Fibroblast of skin of left quadriceps (primary cell): ENCODE measurements at places on chromosomes 2 and 18.

DNA sequence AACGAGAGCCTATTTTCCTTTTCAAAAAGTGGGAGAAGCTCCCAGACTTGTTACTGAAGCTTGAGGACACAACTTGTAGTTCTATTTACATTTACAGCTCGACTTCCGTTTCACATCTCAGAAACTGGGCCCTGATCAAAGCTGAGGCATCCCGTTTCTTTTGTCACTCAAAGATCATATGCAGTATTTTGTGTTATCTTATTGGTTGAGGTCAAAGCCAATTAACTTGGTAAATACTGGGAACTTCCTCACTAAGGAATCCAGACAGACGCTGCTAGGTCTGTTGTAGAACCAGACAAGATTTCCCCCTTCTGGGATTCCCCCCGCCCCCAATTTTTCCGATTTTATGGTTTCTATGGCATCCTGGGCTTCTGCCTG, 50.3 kb downstream of the TSN start:
- DNase-seq = no peak

GRCh38 chr2:59232394-59233165, 991.5 kb upstream of the FANCL start:
- no peak for DNase-seq

- DNase-seq = no peak
These were observed 3.4 kb downstream of the SRBD1 start for GRCh38 chr2:45607701-45608100.

DNA sequence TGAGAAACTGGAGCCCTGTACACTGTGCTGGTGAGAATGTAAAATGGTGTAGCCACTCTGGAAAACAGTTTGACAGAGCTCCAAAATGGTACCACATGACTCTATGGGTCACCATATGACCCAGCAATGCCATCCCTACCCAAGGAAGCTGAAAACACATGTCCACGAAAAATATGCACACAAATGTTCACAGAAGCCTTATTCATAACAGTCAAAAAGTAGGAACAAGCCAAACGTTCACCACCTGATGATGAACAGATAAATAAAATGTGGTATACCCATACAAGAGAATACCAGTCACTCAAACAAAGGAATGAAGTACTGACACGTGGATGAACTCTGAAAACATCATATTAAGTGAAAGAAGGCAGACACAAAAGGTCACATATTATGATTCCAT, 4.6 kb downstream of the AFG3L2 start:
- no peak for DNase-seq

DNA sequence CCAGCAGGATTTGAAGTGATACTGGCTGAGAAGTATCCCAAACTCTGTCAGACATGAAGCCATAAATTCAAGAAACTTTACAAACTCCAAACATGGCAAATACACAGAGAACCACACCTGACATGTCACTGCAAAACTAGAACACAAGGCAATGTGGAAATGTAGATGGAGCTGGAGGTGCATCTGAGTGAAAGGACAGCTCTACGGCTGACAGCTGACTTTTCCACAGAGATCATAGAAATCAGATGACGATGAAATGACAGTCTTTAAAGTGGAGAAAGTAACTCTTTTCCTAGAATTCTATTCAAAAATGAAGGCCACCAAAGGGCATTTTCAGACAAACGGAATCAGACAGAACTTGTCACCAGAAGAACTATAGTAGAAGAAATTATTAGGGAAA, 97.5 kb downstream of the LDLRAD4 start:
- no peak for DNase-seq

DNA sequence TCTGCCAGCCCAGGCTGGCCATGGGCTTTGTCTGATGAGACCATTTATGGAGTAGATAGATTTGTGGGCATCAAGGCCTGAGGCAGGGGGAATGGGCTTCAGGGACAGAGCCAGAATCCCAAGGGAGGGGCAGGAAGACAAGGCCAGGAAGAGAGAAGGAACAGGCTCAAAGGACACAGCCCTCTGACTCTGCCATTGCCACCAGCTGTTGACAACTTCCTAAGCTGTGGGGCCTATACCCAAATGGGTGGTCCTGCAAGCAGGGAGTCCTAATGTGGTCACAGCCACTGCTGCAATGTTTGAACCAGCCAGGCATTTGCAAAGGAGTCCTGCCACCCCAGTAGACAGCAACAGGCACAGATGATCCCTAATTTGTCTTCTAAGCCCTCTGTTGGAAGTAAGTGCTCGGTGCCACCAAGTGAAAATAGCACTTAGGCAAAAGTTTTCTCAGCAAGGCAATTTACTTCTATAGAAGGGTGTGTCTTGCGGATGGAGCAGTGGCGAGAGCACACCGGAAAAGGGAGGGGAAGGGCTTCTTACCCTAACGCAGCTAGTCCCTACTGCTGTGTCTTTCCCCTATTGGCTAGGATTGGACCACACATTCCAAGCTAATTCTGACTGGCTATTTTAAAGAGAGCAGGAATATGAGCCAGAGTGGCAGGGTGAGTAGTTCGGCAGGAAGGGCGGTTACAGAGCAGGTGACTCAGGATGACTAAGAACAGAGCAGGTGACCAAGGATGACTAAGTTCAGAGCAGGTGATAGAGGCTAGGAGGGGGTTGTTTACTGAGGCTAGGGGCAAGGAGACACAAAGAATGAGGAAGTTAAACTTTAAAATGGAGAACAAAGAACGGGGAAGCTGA, 47.2 kb downstream of the C1QL2 start:
- no peak for DNase-seq

- no peak for DNase-seq
These were observed 8.3 kb downstream of the MYO1B start for GRCh38 chr2:191253476-191253875.

- no peak for DNase-seq
These were observed 43.9 kb upstream of the CSRNP3 start for GRCh38 chr2:165425556-165425955.

GRCh38 chr2:160994141-160995002, 165.9 kb upstream of the TANK start:
- DNase-seq = peak; percentile 91

DNA sequence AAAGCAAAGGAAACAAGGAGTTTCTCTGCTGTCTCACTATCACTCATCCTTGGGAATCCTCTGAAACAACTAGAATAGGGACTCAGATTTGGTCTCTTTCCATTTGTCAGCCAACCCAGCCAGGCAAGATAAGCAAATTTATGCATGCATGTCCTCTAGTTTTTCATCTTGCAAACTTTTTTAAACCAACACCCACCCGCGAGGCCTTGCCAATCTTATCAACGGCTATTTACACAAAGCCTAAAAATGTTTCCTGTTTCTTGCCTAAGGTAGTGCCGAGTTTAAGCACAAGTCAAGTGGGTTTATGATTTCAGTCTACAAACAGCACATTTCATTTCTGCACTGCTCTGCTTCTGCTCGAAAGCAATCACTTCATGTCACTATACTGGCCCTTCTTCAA, 240.9 kb downstream of the STK39 start:
- no peak for DNase-seq

GRCh38 chr2:238865015-238865719, 17.3 kb downstream of the TWIST2 start:
- DNase-seq = no peak

DNA sequence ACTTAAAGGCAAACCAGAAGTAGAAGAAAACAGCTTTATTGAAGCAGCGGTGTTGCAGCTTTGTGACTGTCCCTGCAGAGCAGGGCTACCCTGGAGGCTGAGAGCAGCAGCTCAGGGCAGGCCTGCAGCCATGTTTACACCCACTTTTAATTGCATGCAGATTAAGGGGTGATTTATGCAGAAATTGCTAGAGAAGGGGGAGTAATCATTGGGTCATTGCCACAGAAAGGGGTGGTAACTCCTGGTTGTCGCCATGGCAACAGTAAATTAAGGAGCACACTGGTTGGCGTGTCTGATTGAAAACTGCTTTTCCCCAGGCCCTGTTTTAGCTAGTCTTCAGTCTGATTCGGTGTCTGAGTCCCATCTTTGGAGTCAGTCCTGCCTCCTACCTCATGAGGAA, 195.4 kb upstream of the HDAC4 start:
- DNase-seq = no peak

DNA sequence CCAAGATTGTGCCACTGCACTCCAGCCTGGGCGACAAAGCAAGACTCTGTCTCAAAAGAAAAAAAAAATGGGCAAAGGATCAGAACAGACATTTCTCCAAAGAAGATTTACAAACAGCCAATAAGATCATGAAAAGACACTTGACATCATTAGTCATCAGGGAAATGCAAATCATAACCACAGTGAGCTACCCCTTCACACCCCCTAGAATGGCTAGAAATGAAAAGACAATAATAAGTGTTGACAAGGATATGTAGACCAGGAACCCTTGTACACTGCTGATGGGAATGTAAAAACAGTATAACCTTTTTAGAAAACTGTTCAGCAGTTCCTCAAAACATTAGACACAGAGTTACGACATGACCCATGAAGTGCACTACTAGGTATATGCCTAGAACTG, 18.4 kb upstream of the MTERF4 start:
- no peak for DNase-seq

- no peak for DNase-seq
These were observed 384.1 kb downstream of the ERBB4 start for GRCh38 chr2:212154477-212154878.

- DNase-seq = peak; percentile 52
These were observed 212.3 kb downstream of the CYP26B1 start for GRCh38 chr2:71935262-71935848.

DNA sequence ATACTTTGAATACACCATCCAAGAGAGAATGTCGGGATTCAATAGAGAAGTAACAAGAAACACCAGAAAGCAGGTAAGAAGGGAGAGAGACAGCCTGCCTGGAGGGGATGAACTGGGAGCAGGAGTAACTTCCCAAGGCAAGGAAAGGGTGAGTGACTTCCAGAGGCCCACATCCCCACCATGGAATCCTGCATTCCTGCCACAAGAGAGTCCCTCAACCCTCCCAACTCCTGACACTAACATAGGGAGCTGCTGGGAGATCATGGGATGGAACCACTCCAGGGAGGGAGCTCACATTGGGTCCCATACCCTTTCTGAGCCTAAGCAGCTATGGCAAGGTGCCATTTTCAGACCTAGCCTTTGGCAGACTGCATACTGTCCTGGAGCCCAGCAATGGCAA, 5.5 kb upstream of the TMEM163 start:
- no peak for DNase-seq

DNA sequence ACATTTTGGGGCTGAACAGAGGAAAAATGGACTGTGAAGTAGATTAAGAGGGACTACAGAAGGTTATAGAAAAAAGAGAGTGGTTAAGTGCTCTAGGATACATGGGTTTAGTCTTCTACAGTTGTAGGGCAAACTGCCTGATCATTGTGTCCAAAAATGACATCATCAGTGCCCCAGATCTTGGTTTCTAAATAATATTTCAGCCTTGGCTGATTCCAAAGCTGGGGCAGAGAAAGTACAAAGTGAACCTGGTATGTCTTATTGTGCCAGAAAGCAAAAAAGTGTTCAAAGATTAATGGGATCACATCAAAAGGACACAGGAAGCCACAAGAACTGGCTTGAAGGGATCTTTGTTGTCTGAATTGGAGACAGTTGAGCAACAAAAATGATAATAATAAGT, 97.1 kb upstream of the ZNF521 start:
- no peak for DNase-seq

DNA sequence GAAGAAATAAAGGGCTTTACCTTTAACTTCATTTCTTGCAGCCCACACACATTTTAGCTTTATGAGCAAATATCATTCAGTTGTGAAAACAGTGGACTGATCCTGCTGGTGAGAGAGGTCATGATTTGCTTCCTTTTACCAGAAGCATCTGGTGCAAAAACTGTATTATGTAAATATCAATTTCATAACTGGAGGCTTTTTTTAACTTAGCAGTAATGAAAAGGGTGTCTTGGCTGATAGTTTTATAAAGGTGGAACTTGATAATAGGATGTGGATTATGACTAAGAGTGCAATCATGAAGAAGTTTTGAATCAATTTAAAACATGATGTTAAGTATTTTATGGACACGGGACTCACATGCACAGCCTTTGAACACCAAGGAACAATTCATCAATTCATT, 304.4 kb downstream of the GULP1 start:
- no peak for DNase-seq

DNA sequence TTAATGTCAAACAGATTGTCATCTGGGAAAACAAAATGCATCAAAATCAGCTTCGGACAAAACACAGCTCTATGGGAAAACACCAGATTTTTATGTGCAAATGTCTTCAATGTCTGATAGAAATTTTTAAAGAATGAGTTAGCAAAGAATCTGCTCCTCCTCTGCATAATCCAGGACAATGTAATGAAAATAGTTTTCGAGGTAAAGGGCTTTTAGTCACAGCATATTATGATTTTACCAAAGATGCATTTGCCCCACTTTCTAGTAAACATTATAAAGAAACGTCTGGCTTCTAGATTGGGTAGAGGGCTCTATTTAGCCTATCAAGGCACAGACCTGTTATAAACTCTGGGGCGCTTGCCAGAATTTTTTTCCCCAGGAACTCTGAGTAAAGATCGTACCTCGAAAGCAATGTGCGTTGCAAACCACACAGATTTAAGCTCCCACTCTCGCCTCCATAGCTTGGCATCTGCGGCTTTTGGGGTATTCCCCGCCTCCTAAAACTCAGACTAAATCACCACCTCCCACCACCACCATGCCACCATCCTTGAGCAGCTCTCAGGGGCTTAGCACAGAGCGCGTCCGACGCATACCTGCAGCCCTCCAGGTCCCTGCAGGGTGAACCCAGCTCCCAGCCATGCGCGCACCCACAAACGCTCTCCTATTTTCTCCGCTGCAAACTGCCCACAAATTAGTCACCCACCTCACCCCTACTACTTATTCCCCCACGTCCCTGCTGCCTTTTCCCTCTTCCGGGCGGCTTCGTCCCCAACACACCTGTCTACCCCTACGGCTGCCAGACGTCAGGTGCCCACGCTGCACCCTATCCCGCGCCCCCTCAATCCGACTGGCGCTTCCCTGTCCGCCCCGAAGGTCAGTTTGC, 829 bp downstream of the ACVR1C start:
- DNase-seq = no peak

DNA sequence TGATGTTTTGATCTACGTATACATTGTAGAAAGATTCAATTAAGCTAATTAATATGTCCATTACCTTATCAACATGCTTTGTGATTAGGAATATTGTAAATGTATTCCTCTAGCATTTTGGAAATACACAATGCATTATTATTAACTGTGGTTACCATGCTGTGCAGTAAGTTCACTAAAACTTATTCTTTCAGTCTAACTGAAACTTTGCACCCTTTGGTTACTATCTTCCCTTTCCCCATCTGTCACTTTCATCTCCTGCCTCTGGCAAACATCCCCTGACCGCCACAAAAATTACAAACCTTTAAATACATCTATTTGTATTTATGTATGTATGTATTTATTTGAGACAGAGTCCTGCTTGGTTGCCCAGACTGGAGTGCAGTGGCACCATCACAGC, 388.0 kb downstream of the NYAP2 start:
- no peak for DNase-seq

DNA sequence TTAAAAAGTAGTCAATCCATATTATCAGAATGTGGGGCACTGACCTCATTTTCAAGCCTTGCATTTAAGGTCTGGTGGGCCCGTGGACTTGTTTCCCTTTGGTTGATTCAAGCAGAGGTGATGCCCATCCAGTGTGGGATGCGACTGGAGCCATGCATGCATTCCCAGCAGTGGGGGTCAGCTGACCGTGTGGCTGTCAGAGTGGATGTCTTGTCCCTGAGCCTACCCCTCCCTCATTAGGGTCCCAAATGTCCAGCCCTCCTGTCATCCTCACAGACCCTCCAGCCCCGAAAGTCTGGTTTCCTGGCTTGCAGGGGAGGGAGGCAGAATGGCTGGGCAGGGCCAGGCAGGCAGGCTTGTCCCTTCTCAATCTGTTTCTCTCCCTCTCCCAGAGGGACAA, 67.3 kb upstream of the SH3RF3 start:
- no peak for DNase-seq
